Endothelial cell of umbilical vein (primary cell): ENCODE measurements at places on chromosomes 3 and 15. TPM values are rescaled to one million over a fixed set of nuclear protein-coding genes. Genes with fewer than 3 reads are reported as not detected.

The RBP2 gene
- total RNA-seq: not detected in 2 replicates

DNA sequence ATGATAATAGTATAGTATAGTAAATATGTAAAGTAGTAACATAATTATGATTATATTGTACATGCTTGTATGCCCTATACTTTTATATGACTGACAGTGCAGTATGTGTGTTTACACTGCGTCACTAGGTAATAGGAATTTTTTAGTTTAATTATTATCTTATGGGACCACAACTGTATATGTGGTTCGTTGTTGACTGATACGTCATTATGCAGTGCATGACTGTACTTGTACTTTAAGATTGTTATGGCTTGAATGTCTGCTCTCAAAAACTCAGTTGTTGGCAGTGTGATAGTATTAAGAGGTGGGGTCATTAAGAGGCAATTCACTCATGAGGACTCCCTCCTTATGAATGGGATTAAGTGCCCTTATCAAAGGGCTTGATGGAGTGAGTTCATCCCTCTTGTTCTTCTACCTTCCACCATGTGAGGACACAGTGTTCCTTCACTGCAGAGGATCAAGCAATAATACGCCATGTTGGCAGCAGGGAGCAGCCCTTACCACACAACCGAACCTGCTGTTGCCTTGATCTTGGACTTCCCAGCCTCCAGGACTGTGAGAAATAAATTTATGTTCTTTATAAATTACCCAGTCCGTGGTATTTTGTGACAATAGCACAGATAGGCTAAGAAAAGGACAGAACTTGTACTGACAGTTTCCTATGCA is 152.2 kb downstream of the NEK11 start:
- no peak for DNase-seq

GRCh38 chr3:181935915-181936314 is 224.2 kb downstream of the SOX2 start:
- DNase-seq: no peak

GRCh38 chr15:67701669-67702068 is 123.6 kb upstream of the SKOR1 start:
- no peak for DNase-seq

DNA sequence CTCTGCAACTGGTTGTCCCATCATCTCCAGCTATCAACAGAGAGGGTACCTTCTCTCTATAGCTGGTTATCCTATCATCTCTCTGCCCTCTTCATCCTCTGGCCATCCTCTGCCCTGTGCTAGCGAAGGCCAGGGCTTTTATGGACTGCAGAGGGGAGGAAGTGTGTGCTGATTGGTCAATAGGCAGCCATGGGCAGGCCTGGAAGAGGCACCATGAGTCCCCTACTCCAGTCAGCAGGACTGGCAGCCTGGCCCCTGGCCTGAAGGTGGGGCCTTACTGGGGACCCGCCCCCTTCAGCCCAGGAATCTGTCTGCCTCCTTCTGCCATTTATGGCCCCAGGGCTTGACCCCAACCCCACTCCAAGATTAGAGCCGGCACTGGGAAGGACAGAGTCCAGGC is 10.4 kb upstream of the TRIM59 start:
- no peak for DNase-seq

The PRRT3 gene
- 1.5 and 2.5 TPM in 2 replicates for total RNA-seq

The ZBTB47 gene
- total RNA-seq: 13.0 and 14.5 TPM in 2 replicates
